Stimulated activated CD8-positive, alpha-beta memory T cell treated with anti-CD3 and anti-CD28 coated beads, Interleukin-7, amount 100 ng/mL, for 1 hour (primary cell): ENCODE measurements at places on chromosomes 5 and 9.

GRCh38 chr5:38653389-38653788 lies 96.9 kb upstream of the LIFR start:
- no peak for DNase-seq

- no peak for DNase-seq
These were observed 74.2 kb downstream of the COMMD10 start for GRCh38 chr5:116159006-116159405.

DNA sequence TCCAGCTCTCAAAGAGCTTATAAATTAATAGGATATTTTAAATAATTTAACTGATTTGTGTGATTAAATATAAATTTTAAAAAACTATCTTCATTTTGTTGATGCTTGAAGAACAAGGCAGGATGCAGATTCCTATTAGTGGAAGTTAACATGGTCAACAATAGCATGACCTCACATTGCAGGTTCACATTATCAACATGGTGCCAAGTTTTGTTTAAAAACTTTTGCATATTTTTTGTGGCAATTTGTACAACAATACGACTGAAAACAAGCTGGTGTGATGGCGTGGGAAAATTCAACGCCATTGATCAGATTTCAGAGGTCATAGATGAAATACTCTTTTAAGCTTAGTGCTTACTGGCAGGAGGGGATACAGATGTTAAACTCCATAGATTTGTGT lies 114.1 kb upstream of the MYO10 start:
- no peak for DNase-seq

DNA sequence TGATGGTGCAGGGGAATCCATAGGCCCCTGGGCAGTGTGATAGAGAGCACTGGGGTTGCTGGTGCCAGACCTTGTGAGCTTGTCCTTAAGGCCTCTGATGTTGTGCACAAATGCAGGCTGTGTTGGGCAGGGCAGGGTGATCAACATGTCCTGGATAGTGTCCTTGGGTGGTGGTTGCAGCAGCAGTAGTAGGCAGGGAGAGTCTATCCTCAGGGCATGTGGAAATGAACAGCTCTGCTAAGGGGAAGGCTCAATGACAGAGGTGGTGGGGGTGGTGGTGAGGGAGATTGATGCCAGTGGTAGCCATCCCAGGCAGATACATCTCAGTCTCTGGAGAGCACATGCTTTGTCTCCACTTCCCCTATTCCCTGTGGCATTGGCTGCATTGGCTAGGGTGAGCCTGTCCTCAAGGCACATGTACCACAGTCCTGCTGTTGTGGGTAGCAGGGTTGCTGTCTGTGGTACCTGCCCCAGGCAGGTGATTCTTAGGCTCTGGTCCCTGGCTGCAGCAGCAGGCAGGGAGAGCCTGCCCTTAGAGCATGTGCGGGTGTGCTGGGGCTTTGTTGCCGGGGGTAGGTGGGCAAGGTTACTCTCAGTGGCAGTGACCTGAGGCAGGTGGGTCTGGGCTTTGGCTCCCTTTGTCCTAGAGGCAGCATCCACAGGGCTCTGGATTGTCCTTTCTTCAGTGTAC lies 111.1 kb downstream of the WDR70 start:
- DNase-seq, result no peak

- DNase-seq, result no peak
These were observed 71.1 kb downstream of the BASP1 start for GRCh38 chr5:17288570-17288969.

DNA sequence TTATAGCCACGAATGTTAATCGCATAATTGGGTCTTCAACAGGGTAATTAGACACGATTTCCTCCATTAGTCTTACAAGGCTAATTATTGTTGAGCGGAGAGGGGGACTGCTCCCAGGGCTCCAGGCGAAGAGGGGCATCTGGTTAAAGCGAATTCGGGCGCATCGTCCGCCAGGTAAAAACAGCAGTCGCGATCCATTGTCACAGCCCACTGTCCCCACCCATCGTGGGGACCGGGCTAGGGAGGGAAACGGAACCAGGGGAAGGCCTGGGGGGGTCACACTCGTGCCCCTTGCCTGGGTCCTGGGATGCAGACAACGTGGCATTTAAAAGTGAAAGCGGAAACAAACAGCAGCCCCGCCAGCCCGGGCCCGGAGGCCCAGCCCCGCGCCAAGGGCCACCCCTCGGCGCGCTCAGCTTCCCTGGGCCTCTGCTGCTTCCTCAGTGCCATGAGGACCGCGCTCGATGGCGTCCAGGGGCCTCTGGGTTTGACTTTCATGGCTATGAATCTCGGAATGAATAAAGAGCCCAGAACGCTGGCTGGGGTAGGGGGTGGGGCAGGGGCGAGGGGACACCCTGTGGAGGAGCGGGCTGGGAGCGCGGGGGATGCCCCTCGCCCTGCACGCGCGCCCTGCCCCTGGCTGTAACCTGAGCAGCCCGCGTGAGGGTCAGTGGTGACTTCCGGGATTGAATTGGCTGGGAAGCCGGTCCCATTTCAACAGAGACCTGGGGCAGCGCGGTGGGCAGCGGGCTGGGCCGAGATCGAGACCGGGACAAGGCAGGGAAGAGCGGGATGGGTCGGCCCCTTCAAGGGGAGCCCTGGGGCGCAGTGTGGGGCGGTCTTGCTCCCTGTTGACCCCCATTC lies 99.9 kb downstream of the GTF3C4 start:
- DNase-seq, result peak; percentile 16

DNA sequence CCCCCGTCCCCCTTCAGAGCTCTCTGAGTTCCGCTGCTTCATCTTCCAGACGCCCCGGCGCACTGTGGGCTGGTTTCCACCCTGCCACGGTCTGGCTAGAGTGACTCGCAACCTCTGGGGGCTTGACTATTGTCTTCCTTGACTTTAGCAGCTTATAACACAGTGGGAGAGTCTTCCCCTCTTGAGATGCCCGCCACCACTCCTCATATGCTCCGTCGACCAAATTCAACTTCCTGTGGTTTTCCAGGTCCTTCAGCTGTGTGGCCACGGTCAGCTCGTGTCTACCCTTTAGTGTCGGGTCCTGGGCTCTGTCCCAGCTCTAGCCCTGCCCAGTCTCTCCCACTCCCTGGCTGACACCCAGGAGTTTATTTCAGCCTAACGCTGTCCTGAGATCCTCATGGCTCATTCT lies 28.2 kb upstream of the NCS1 start:
- DNase-seq, result no peak

DNA sequence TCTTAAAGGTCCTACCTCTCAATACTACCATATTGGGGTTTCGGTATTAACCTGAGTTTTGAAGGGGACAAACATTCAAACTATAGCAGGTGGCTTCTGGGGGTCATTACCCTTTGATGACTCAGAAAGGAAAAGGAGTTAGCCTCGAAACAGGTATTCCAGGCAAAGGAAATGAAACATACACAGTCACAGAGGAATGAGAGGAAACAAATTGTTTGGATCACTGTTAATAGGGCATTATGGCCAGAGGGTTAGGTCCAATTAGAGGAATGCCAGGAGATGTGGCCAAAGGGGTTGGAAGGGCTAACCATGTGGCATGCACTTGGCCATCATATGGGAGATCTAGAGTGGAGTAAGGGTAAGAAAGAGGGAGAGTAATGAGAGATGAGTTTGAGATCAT lies 23.9 kb upstream of the NIM1K start:
- DNase-seq, result no peak

DNA sequence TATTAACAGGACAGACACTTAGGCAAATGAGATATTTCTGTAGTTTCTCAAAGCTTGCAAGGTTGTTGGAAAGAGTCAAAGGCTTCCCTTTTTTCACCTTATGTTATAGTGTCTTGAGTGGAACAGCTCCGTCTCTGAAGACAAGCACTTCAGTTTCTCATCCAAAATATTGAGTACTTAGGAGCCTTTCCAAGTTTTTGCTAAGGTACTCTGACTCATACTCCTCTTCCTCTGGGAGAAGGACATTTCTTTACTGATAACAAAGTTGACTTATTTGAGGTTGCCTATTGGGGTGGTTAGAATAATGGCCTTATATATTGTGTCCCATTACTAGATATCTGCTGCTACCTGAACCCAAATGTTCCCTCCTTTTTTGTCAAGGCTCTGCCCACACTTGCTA lies 869.6 kb downstream of the MAT2B start:
- no peak for DNase-seq

- DNase-seq, result no peak
These were observed 2.1 kb downstream of the RNF145 start for GRCh38 chr5:159207222-159207685.

DNA sequence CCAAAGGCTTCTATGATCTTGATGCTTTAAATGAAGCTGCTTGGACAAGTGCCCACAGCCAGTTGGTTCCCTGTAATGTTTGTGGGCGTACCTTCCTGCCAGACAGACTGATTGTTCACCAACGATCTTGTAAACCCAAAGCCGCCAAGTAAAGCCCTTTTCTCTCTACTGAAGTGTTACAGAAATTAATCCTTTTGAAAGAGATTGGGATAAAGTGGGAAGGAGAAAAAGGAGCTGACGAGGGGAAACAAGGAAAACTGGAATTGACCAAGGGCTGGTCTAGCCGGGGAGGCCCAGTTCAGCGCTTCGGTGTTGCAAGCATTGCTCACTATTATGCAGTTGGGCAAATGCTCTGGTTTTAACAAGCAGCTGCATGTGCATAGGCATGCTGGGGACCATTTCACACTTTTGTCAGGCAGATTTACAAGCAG lies 53.2 kb downstream of the ZNF474 start:
- DNase-seq, result no peak

DNA sequence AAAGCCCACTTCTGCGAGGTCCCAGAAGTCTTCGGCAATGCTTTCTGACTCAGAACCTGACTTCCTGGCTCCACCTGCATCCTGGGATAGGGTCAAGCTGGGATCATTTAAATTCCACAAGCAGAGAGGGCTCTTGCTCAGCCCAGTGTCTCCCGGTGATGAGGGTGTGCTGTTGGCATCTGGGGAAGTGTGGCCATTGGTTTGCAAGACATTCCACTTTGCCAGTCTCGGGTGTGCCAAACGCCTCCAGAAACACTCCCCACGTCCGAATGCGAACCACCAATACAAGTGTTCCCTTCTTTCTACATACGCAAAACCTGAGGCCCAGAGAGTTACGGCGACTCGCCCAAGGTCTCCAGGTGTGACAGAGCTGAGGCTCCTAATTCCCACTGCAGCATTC lies 43.1 kb upstream of the FCN2 start:
- DNase-seq, result no peak

- no peak for DNase-seq
These were observed 30.2 kb upstream of the ITGA1 start for GRCh38 chr5:52757527-52757926.

- no peak for DNase-seq
These were observed 946 bp downstream of the ADCY2 start for GRCh38 chr5:7396713-7397454.

GRCh38 chr9:84667571-84668195 lies 1.8 kb upstream of the NTRK2 start:
- no peak for DNase-seq

GRCh38 chr9:73199886-73200285 lies 48.2 kb downstream of the ANXA1 start:
- DNase-seq, result no peak

- DNase-seq, result no peak
These were observed 114.4 kb upstream of the PPP1R26 start for GRCh38 chr9:135365013-135365768.

- DNase-seq, result no peak
These were observed 2.4 kb upstream of the SNX2 start for GRCh38 chr5:122772446-122772845.

DNA sequence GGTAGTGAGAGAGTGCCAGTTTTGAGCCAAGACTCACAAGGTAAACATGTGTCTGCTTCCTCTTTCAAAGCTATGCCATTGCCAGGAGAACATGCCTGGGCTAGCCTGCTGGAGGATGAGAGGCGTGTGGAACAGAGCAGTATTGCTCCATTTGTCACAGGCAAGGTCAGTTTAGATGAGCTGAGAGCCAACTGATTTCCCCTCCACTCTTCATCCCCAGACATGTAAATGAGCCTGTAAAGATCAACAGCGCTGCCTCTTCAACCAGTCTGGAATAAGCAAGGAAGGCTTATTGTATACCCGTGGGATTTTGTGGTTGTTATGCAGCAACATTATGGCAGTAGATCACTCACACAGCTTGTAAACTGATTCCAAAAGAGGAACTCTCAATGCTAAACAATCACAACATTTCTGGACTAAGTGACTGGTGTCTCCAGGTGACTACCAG lies 8.2 kb upstream of the GDNF start:
- DNase-seq, result no peak

DNA sequence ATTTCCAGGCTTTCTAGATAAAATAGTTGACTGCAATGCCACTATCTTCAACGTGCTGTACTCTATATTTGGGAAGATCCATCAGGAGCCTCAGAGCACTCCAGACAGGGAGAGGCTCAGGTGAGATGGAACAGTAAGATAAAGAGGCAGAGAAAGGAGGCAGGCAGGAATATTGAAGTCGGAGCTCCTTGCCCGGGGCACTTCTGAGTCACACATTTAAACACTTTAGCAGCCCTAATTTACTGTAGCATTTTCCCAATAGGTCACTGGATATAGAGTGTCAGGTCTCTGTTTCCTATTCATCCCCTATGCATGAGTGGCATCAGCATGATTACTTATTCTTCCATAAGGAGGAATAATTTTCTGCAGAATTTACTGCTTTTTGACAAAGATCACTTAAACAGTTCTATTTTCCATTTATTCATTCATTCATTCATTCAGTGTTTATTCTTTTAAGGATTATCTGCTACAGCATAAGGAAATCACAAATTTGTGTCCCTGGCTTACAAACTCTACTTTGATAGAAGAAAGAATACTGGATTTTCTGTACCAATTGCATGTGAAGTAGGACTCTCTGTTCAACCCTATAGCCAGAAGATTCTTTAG lies 170.7 kb downstream of the MAPKAP1 start:
- no peak for DNase-seq

DNA sequence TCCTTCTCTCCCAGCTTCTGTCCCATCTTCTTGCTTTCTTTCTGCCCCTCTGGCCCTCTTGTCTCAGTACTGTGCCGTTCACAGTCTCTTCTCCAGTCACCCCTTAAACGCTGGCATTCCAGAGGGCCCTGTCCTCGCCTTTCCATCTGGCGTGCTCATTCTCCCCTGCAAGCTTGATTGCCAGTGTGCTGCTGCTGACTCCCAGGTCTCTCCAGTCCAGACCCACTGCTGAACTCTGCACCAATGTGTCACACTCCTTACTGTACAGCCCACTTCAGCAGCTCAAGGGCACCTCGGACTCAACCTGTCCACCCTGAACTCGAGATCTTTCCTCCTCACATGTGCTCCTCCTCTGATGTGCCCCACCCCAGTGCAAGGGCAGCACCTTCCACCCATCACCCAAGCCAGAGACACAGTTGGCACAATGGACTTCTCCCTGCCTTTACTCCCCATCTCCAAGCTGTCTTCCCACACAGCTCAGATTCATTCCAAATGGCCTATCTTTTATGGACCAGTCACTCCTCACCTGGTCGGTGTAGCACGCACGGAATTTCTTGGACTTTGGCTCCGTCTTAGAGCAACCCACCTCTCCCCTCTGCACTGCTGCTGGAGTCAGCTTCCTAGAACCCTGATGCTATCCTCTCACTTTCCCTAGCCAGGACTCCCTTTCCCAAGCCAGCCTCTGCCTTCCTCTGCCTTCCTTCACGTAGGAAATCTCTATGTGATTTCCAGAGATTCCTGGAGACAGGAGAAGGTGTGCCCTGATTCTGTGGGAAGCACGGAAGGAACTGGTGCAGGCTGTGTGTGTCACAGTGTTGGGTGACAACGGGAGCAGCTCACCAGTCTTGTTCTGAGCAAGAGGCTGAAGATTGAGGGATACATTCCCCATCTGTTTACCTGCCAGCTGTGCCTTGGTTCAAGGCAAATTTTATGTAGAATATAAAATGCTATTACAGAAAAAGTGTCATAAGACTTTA lies 26.0 kb upstream of the SLC2A8 start:
- DNase-seq, result no peak

GRCh38 chr5:76082772-76083554 lies at the start of gene SV2C:
Gene SV2C (plus strand): TSS chr5:76083383. CDS start chr5:76131751, 48,368 bp downstream.
- DNase-seq, result no peak
